ENCODE measurements at places on chromosomes 4 and X.

DNA sequence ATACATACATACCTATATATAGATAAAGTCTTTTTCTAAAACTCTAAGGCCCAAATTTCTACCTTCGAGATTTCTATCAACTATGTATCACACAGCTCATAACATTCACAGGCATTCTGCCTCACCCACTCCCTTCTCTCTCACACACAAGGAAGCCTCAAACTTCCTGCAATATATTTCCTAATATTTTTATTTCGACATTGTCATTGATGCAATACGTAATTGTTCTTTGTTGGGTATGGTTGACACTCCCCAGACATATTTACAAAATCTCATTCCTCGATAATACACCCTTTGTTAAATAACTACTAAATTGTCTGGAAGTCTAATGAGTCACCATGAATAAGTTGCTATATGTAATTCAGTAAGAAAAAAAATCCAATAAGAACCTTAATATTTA lies 143.5 kb downstream of the HNRNPD start:
- no peak for DNase-seq

DNA sequence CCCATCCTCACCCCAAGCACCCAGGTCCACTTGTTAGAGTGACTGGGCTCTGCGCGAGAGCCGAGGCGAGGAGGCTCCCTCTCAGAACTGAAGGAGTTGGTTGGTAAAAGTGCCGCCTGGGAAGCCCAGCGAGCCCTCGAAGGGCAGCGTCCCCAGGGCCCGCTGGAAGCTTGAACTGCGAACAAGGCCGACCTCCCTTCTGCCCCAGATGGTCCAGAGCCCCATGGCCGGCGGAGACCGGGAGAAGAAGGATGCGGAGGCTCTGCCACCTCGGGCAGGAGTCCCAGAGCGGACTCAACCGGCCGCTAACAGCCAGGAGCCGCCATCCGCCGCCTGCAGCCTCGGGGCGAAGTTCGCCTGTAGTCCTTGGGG lies 116.3 kb upstream of the TEX13C start:
- DNase-seq = peak; percentile 20

DNA sequence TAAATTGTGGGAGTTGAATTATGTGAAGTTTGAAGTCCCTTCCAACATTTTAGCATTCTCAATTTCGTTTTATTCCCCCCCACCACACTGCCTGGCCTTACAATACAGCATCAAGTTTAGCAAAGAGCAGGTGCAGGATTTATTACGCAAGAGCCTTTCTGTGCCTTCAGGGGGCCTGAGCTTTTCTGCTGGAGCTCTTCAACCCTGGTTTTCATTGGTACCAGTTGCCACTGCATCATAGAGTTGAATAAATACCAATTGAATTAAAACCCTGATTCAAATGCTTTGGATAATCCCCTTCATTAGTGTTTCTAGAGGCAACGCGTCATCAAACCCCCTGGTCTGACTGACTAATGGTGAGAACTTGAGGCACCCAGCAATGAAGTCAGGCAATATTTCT lies 43.6 kb upstream of the KIT start:
- no peak for DNase-seq

DNA sequence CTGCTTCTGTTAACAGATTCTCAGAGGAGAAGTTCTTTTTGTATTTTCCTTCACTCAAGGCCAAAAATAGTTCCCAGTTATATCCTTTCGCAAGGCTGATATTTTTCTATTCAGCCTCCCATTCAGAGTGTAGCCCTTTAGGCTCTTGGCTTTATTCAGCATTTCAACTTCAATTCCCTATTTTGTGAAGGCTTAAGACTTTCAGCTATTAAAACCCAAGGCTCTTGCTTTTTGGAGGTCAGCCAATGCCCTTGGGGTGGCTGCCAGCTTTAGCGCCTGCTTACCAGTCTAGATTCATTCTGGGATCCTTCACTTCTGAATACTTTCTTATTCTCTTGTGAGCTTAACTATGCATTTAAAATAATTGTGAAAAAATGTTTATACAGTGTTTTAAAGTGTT lies 57.3 kb upstream of the ADGRA3 start:
- no peak for DNase-seq

GRCh38 chr4:9762823-9763475 lies 18.5 kb upstream of the DRD5 start:
- DNase-seq = no peak
